ENCODE measurements at places on chromosomes 4 and X.

- DNase-seq = peak; percentile 21
Measured at GRCh38 chr4:188971125-188971524, 831.9 kb downstream of the TRIML1 start.

- DNase-seq = no peak
Measured at GRCh38 chr4:25484243-25484721, 107.2 kb downstream of the ANAPC4 start.

- no peak for DNase-seq
Measured at GRCh38 chr4:150664935-150665334, 83.0 kb downstream of the MAB21L2 start.

DNA sequence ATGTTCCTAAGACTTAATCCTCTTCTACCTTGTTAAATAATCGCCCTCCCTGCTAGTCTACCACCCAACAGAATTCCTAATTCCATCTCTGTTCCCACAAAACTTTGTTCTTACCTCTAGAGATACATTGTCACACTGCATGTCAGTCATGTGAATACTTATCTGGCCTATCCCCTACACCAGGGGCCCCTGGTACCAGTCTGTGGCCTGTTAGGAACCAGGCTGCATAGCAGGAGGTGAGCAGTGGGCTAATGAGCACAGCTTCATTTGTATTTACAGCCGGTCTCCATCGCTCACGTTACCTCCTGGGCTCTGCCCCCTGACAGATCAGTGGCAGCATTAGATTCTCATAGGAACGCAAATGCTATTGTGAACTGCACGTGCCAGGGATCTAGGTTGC, 73.9 kb downstream of the APBB2 start:
- no peak for DNase-seq

GRCh38 chr4:42205541-42205940, 53.1 kb upstream of the BEND4 start:
- DNase-seq = no peak

DNA sequence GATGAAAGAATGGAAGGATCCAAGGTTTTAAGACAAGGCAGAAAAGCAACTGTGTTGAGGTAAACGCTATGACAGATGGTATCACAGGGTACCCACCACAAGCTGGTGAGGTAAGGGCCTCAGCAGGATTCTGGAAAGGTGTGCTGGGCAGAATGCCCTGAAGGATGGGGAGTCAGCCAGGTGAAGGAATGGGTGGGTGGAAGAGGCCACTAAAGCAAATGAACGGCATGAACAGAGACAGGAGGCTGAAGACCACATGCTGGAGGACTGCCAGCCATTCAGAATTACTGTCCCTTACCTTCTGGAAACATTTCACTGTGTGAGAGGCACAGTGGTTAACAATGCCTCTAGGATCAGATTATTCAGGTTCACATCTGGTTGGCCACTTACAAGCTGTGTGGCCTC, 23.6 kb downstream of the GPRIN3 start:
- no peak for DNase-seq

DNA sequence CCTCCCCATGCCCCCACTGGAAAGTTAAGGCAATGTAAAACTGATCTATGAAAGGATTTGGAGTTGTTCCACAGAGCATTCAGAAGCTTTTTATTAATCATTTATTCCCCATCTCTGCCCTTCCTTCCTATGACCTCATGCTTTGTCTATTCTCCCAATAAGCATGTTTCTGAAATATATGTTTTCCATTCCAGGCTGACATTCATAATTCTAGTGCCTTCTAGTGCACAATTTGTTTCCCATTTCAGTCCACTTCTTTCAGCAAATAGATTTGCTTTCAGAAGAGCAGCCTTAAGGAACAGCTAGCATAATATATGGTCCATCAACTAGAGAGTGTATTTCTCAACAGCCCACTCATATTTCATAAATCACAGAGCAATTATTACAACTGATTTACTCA, 77.1 kb upstream of the ATXN3L start:
- DNase-seq = no peak

GRCh38 chr4:62670514-62670913, 1470.4 kb downstream of the ADGRL3 start:
- DNase-seq = no peak

- DNase-seq = no peak
Measured at GRCh38 chr4:73501664-73502265, 20.2 kb downstream of the AFM start.

DNA sequence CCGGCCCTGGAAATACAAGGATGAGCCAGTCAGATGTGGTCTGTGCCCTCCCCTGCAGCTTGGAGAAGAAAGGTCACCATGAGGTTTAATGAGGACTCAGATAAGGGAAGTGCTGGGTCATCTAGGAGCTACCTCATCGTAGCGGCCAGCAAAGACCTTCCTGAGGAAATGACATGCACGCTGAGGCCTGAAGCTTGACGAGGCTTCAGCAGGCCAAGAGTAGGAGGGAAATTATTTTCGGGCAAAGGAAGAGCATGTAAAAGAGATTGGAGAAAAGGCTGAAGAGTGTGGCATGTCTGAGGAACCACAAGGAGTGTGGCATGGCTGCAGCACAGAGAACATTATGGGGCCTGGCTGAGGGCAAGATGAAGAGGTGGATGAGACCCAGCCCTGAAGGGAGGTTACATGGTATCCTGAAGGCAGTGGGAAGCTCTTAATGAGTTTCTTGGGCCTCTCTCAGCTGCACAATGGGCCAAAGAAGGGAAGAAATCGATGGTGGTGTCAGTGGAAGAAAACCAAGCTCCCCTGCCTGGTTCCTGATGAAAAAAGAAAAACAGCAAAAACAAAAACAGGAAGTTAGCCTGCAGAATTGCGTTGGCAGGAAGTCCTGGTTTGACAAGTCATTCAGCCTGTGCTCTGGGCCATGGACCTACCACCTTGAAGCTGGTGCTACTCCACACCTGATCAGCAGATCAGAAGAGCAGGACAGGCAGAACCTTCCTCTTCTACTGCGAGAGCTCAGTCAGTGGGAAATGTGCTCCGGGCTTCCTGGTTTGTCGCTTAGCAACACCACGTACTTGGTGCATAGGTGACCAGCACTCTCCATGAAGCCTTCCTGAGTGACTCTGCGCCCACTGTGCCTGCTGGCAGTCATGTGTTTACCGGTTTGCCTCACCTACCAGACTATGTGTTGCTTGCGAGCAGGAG, 134.5 kb upstream of the KLF3 start:
- DNase-seq = no peak

- no peak for DNase-seq
Measured at GRCh38 chr4:27084685-27085361, 224.2 kb downstream of the STIM2 start.

GRCh38 chr4:125676156-125676555, 361.4 kb downstream of the FAT4 start:
- no peak for DNase-seq

- DNase-seq = no peak
Measured at GRCh38 chrX:49912086-49912485, 10.3 kb upstream of the CLCN5 start.

DNA sequence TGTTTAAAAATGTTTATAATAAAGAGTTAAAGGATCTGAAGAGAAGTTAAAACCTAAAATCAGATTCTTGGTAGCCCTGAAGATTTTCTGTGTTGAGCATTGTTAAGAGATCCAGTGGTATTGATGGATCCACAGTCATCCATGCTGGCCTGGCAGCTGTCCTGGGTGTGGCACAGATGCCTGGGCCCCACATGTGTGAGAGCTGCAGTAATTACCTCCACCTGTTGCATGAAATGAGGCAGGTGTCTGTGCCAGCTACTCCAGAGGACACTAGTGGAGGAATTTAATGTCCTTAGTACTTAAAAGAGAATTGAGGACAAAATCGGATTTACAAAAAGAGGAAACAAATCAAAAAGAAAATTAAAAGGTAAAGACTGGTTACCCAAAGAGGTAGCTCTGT, 44.0 kb downstream of the MGST2 start:
- DNase-seq = no peak

- no peak for DNase-seq
Measured at GRCh38 chrX:130171446-130172126, at the start of gene RAB33A. TSS of gene RAB33A (plus strand) at chrX:130171962. CDS start at chrX:130172063, 101 bp downstream.

- DNase-seq = no peak
Measured at GRCh38 chr4:142656178-142656577, 189.9 kb downstream of the INPP4B start.

- DNase-seq = peak; percentile 43
Measured at GRCh38 chr4:140743194-140743931, 12.8 kb downstream of the TBC1D9 start.

DNA sequence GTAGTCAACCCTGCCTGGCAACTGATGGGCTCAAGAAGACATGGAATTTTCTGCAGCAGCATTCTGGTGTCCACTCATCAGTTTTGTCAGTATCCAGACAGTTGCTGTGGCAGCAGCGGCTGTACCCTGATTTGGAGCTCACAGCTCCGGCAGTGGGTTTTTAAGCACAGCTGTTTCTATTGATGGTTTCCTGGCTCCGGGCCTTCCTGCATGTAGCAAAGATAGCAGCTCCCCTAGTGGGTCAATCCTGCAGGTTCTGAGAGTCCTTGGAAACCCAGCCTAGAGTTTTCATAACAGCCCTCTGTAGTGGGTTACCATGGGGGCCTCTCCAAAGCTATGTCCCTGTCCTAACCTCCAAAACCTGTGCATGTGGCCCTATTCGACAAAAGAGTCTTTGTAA, 84.0 kb upstream of the ATP6AP2 start:
- no peak for DNase-seq

DNA sequence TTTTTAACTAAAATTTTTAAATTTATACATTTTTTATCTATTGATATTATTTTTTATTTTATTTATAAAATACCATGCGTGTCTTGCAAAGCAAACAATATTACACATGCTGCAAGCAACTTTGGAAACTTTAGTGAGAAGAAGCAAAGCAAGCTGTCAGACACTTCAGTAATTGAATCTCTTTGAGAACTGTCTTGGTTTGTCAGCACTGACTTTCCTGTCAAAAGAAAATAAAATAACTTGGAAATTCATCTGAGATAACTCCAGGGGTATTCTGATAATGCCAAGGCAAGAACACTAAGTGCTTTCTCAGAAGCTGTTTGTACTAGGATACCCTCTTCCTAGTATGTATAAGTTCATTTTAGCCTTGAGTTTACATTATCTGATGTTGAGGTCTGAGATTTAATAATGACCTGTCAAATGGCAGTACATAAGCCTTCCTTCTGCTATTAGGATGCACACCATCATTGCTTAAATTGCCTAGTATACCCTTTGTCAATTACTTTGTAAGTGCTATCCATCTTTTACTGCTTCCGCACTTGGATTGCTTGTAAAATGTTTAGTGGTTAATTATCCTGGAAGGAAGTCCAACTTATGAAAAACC, 624.2 kb upstream of the AGA start:
- DNase-seq = no peak

DNA sequence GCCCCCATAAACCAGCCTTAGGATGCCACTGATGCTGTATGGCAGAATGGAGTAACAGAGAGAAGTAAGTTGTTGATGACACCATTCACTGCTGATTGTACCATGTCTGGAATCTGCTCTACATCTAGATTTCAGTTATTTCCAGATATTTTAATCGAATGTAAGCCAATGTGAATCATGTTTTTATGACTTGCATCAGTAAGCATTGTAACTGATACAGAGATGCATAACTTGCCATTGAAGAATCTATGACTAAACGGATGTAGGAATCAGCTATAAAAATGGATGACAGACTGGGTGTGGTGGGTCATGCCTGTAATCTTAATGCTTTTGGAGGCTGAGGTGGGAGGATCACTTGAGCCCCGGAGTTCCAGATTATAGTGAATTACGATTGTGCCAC, 161.0 kb upstream of the GATB start:
- DNase-seq = no peak

- peak; percentile 48 for DNase-seq
Measured at GRCh38 chrX:118644378-118644777, 83.0 kb upstream of the IL13RA1 start.

DNA sequence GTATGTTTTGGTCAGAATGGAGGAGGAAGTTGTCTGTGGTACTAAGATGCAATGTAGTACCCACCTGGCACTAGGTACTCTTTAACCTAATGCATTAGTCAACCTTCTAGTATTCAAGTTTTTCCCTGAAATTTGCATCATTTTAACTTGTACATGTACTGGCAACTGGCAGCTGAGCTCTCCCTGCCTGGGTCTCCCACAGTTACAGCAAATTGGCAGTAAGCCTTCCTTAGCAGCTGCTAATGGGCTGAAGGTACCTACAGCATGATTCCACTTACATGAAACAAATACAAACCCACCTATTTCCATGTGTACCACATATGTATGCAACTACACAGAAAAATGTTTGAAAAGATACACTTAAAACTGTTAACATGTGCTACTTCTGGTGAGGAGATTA, 8.1 kb upstream of the KLHL2 start:
- DNase-seq = no peak

DNA sequence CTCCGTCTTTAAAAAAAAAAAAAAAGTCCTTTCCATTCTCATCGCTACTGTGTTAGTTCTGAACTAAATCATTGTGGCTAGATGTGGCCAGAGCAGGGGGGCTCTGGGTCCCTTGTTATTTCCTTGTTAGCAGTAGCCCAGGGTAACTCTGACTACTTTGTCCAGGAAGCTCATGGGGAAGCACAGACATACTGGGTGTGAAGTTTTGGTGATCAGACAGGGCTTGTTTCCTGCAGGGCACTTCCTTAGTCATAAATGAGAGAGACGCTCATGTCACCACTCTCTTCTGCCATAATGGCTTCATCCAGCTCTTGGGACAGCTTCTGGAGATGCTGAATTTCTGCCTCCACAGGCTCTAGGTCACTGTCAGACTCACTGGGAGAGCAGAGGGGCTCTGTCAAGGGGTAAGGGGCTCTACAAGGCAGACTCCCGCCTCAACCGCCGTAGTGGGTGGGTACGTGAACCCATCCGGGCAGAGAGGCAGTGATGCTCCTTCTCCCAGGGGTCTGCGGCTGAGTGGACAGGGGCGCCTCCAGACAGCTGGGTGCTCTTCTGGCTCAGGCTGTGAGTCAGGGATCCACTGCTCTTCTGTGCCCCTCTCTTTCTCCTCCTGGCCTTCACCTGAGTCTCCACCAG, 12.9 kb downstream of the STIM2 start:
- no peak for DNase-seq

DNA sequence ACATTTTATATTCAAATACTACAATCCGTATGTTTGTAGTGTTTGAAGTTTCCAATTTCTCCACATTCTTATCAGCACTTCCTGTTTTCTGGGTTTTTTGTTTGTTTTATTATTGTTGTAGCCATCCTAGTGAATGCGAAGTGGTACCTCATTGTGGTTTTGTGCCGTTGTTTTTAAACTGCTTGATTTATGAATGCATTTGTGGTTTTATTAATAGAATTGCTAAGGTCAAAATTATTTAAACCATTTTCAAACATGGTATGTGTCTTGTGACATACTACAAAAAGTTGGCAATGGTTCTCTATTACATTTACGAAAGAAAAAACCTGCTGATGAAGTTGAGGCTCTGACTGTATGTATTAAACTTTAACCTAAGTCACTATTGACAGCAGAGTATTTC, 780.0 kb upstream of the MAGEB2 start:
- no peak for DNase-seq

- DNase-seq = peak; percentile 7
Measured at GRCh38 chr4:130808492-130808891, 1712.5 kb downstream of the C4orf33 start.

GRCh38 chr4:48462363-48462762, 20.8 kb upstream of the SLC10A4 start:
- DNase-seq = no peak

Data from COLO829 (cell line).